ENCODE measurements at places on chromosomes 4 and X.

DNA sequence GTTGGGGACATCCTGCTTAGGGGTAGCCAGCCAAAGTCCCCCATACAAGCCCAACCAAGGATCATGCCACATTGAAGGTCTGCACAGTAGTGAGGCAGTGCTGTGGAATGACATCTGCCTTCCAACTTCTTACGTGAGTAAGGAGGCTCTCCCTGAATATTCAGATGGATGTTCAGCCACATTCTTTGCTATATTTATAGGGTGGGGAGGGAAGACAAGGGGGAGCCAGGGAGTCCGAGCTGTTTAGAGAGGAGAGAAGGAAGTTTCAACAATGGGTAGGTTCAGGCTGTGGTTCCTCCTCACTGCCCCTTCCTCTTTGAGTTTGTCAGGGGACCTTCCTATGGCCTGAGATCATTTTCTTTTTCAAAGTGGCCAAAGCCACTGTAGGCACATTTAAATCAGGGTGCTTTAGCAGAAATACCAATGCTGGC lies 29.8 kb downstream of the MSN start:
- no peak for DNase-seq

- DNase-seq = no peak
Observed at GRCh38 chr4:182898479-182898799, 18.7 kb downstream of the DCTD start.

DNA sequence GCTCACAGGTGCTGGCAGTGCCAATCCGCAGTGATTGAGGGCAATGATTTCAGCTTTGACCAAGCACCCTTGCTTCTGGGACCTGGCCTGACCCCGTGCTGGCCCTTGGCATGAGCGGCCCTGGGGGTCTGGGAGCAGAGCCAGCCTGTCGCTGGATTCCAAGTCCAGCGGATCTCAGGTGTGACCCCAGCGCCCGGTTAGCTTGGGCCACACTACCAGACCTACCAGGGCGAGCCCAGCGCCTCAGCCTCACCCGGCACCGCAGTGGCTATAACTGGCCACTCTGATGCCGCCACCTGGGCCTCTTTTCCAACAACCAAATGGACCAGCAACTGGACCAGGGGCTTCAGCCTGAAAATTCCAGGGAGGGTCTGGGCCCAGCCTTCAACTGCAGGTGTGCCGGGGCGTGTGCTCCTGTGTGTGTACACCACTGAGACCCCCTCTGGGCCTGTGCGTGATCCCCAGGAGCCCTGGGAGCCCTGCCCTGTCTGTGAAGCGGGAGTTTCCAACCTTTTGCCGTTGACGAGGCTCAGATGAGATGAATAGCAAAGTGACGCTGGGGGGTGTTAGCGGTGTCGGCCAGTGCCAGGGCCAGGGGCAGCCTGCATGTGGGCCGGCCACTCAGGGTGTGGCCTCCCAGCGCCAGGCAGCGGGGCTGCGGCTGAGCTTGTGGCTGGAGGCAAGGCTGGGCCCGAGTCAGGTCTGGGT lies 658 bp downstream of the SH3TC1 start:
- DNase-seq = no peak

DNA sequence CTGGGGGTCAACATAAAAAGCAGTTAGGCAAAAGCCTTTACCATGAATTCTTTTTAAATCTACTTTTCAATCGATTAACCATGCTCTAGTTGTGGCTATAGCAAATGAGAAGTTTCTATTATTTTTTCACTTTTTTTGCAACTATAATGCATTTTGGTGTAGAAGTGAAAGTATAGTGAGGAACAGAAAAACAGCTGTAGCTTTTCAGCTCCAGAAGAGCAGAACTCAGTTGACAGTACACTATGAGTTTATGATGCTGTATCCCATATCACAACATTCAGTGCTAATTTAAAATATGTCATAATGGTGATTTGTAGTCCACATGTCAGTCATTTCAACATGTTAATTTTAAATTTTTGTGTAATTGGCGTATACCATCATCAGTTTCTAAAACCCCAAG lies 8.7 kb upstream of the MUC7 start:
- DNase-seq = no peak

GRCh38 chr4:1851160-1851559 lies 4.8 kb downstream of the LETM1 start:
- peak; percentile 52 for DNase-seq

GRCh38 chrX:44675362-44676024 lies 132.8 kb upstream of the FUNDC1 start:
- peak; percentile 16 for DNase-seq

- DNase-seq = no peak
Observed at GRCh38 chrX:118720058-118720707, 7.2 kb upstream of the IL13RA1 start.

- no peak for DNase-seq
Observed at GRCh38 chr4:113114884-113115283, 65.4 kb downstream of the ANK2 start.

GRCh38 chr4:6177587-6178197 lies 22.7 kb downstream of the JAKMIP1 start:
- no peak for DNase-seq

GRCh38 chrX:24860140-24860539 lies 155.6 kb downstream of the ARX start:
- no peak for DNase-seq

DNA sequence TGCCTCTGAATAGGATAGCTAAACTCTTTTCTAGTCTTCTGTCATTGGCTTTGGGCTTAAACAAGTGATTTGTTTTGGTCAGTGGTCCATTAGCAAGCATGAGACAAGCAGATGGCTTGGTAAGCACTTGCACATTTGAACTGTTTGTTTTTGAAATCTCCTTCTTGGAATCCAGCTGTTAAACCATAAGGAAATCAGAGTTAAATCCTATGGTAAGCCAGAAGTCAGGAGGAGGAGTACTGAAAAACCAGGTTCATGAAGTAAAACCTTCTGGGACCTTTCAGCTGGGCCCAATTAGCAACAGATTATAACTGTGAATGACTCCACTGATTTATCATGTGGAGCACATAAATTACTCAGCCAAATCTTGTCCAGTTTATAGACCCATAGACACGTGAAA lies 1042.5 kb upstream of the PABPC4L start:
- no peak for DNase-seq
